NCI-H774 (cell line): ENCODE measurements at places on chromosomes 5 and 9.

GRCh38 chr9:114082017-114082762 lies 4.1 kb upstream of the AMBP start:
- peak; percentile 73 for DNase-seq

GRCh38 chr9:113315231-113315630 lies 12.1 kb upstream of the RNF183 start:
- no peak for DNase-seq

DNA sequence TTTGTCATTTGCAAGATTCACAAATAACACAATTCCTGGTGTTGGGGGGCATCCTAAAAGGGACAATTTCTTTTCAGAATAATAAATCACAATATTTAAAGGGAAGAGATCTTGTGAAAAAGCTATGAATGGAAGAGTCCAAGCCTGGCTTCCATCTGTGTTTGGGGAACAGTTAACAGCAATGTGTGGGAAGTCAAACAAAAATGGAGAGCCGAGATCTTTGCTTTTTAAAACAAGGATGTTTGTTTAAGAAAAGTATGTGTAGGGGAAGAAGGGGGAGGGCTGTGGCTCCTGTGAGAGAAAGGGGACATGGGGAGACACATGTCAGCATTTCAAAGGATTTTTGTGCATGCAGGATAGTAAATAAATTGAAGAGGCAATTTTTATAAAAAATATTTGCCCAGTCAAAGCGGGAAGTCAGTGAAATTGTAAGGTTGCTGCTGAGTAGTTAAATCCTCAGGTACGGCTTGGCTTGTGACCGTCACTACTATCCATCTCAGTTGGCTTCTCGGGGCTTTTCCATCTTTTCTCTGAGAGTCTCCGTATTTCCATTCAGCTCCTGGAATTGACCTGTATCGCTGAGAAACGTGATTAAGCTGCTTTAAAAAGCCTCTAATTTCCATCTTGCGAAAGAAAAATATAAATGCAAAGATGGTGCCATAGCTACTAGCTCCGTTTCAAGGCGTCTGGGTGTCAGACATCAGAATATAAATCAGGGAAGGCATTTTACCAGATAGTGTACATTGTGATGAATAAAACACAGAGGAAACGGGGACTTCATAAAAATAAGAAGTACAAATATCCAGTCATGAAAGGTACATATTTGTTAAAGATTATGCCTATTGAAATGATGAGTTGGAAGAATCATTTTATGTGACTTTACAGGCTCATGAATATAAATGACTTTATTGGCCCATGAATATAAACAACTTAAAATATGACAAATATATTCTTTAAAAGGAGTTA lies 52.9 kb upstream of the VCAN start:
- DNase-seq: no peak

GRCh38 chr5:59140133-59140532 lies 557.3 kb downstream of the RAB3C start:
- DNase-seq: no peak

DNA sequence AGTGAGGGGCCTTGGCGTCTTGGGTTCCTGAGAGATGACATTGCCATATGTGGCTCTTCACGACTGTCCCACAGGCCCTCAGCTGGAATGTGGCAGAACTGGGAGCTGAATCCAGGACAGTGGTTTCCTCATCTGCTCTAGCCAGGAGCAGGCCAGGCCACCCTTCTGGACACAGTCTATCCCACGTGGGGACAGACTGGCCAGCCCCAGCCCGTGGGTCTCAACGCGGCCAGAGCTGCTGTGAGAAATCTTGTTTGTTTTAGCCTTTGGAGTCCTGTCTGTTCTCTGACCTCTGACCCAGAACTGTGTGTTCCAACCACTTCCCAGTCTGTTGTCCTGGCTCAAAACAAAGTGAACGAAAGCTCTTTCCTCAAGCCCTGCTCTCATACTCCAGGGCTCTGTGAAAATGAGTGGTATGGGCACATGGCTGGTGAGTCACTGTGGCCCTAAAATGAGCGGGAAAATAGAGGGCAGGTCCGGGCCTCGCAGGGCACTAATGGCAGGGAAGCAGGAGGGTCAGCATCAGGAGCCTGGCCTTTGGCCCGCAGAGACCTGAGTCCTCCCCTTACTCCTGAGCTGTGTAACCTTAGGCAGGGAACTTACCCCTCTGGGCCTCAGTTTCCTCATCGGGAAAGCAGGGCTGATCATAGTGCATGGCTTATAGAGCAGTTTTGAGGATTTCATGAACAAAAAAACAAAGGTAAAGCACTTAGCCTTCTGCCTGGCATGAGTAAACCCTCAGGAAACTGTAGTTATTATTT lies 34.8 kb upstream of the GLRX start:
- no peak for DNase-seq

DNA sequence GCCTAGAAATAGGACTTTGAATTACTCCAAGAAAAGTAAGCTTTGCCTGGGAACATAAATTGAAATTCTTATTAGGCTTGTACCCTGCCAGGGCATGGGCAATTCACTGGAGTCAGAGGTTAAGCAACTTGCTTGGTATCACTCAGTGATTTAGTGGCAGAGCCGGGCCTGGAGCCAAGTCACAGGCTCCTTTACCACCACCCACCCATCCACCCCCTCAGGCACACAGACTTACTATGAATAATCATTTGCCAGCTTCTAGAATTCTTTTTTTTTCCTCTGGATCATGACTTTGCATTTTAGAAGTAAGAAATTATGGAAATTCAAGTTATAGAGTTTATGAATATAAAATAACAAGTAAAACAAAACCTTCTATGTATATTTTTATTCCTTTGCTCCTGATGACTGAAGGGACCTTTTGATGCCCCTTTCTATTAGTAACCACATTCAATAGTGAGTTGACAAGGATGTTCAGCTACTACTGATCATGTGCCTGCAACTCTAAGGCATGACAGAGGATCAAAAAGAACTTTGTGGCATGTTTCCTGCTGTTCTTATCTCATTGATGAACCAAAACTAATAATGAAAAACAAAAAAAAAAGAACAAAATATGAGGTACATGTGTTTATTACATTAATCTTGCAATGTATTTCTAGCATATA lies 614.7 kb downstream of the TLR4 start:
- DNase-seq: no peak

GRCh38 chr5:116738239-116738614 lies 163.6 kb upstream of the SEMA6A start:
- DNase-seq: no peak

DNA sequence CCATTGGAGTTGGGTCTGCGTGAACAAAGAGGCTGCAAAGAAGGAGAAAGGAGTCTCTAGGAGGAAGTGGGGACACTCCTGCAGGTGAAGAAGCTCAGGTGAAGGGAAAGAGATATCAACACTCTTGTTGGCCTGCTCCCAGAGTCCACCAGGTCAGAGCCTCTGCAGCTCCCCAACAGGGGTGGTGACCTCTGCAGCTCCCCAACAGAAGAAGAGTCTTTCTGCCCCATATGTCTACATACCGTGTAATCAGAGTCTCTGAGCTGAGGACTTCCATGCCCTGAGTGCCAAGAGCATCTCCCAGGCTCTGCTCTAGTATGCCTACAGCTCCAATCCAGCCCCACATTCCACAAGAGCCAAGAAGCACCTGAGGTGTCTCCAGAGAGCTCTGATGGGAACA lies 67.4 kb upstream of the TRPC7 start:
- DNase-seq: no peak

- peak; percentile 1 for DNase-seq
These were observed 49.5 kb downstream of the TJP2 start for GRCh38 chr9:69223605-69224004.

DNA sequence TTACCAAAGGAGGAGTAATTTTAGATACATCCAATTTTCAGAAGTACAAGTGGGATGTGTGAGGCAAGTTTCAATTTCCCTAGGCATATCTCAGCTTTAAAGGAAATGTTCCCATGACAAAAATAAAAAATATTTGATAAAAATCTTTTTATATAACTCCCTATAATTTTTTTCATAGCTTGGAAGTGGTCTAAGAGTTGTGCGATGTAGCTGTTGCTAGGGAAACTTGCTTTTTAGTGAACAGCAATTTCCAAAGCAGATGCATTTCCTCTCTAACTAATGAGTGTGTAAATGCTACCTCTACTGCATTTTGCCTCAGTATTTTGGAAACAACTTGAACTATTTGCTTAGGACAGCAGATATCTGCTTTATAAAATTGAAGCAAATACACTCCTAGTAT lies 39.6 kb downstream of the MACIR start:
- no peak for DNase-seq
